NCI-H187 (cell line): ENCODE measurements at places on chromosomes 1 and 21.

GRCh38 chr1:175878775-175879174 lies 135.4 kb upstream of the TNR start:
- no peak for DNase-seq

DNA sequence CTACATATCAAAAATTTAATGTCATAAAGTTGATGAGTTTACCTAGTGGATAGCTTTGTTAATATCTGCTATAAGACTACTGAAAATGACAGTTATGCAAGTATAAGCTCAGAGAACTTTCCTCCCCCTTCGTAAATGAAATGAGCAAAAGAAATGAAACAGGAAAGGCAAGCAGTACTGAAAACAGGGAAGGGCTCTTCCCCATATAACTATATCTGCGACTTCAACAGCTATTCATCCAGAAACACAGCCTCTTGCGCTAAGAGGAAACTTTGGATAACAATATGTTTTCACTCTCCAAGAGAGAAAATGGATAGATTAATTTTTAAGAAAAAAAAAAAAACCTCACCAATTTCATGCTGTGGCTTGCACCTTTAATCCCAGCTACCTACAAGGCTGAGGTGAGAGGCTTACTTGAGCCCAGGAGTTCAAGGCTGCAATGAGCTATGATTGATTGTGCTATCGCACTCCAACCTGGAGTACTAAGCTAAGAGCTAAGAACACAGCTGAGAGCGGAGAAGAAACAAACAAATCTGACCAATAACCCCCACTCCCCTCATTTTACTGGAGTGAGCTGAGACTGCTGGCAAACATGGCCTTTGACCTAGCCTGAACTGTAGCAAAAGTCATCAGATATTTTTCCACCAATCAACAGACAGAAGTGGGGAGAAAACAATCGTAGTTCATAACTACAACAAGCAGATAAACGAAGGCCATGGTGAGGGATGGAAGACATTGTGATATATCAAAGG lies 29.0 kb downstream of the METTL18 start:
- DNase-seq = no peak

DNA sequence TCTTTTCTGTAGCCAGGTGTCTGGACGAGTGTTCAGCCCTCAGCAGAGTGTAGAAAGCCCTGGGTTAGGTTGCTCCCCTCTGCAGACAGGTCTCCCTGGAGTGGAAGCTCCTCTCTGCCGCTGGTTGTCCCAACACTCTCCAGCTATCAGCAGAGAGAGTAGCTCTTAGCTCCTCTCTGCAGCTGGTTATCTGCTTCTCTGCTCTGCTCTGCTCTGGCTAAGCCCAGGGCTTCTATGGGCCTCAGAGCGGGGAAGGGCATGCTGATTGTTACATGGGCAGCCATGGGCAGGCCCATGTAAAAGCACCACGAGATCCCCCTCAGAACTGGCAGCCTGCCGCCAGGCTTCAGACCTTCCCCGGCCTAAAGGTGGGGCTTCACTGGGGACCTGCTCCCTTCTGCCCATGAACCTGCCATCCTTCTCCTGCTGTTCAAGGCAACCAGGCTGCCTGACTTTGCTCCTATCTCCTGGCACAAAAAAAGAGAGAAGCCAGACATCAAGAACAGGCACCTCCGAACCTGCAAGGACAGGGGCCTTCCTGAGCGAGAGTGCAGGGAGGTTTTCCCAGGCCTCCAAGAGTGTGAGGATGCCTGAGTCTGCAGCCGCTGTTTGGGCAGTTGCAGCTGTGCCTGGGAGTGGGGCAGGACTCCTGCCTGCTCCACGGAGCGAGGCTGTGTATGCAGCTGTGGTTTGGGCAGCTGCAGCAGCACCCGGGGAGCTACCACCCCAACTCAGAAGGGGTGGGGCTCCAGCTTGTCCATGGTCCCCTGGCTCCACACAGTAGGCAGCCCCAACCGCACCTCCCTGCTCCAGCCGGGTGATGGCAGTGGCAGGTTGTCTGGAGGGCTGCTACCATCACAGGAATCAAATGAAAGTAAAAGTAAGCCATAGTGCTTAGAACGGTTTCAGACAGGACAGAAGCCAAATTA lies 973.7 kb downstream of the LTN1 start:
- DNase-seq = no peak

GRCh38 chr1:51058858-51059257 lies 43.2 kb upstream of the C1orf185 start:
- no peak for DNase-seq

DNA sequence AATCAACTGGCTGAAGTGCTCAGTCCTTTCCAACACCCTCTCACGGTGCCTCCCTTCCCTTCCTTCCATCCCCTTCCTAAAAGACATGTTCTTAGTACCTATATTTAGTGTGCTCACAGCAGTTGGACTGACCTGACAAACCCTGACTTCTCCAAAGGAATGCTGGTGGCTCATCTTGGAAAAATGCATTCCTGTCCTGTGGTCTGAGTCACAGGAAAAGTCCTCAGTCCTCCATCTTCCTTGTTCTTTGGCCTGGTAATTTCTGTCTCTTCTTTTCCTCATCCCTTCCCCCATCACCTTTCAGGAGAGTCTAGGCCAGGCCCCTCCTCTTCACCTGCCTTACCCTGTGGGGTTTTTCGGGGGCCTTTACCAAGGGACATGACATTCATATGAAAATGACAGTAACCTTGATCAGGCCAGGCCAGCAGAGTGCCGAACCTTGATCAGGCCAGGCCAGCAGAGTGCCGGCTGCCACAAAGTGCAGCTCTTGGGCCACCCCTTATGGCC lies 7.2 kb downstream of the ATP1B1 start:
- DNase-seq = no peak

GRCh38 chr21:38958323-38958705 lies 152.6 kb downstream of the ETS2 start:
- DNase-seq = no peak

GRCh38 chr21:17795146-17796036 lies 23.8 kb downstream of the C21orf91 start:
- DNase-seq = no peak

DNA sequence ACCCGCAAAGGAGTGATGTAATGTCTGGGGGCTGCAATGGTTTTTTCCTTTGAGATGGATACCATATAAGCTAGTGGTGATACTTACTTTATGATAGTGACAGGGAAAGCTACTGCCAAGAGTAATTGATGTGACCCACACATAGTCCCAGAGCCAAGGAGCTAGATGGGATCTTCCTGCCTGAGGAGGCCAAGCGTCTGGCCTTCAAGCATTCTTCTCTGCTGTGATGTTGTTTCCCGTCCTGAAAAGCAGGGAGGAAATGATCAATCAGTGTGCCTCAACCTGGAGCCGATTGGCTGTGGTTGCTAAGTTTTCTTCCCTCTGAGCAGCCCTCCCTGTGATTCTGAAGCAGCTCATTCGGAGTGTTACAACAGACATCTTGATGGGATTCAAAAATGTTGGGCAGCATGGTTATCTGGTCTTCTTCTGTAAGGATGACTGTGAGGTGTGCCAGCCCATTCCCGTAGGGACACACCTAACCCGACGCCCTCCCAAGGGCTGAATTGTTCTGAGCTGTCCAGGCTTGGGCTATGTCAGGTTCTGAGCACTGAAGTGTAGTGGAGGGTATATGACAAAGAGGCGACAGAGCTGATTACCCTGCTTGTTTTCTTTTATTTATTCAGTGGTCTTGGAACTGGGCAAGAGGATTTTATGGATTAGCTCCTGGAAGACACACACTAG lies 56.7 kb downstream of the UCK2 start:
- no peak for DNase-seq

- DNase-seq = no peak
Measured at GRCh38 chr21:39645331-39645730, 32.6 kb downstream of the B3GALT5 start.

GRCh38 chr1:28538286-28538685 lies 14.6 kb upstream of the TRNAU1AP start:
- no peak for DNase-seq

- no peak for DNase-seq
Measured at GRCh38 chr1:159009704-159010361, at the start of gene IFI16. Gene IFI16 (plus strand): TSS chr1:159009907. CDS start chr1:159014681, 4,774 bp downstream.

DNA sequence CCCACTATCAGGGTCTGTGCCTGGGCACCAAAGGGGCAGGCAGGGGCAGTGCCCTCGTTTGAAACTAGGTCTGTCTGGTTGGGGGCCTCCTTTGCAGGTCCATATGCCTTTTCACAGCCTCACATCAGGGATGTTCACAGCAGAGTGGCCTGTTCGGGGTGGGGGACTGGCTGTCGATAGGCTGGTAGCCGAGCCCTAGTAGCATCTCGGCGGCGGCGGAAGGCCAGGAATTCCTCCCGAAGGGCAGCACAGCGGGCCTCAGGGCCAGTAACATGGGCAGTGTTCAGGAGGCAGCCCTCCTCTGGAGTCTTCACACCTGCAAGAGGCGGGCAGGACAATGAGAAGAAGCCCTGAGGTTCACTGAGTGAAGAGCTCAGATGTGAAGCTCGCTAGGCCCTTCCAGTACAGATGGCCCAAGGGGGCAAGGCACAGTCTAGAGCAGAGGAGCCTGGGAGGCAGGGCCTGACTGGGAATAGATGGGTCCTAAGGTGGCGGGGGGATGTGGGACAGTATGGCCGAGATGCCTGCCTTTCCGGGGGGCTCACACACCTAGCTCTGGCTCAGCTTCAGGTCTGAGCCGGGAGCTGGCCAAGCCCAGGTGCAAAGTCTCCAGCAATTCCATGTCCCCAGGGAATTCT lies 2.0 kb upstream of the TAGLN2 start:
- DNase-seq = no peak

DNA sequence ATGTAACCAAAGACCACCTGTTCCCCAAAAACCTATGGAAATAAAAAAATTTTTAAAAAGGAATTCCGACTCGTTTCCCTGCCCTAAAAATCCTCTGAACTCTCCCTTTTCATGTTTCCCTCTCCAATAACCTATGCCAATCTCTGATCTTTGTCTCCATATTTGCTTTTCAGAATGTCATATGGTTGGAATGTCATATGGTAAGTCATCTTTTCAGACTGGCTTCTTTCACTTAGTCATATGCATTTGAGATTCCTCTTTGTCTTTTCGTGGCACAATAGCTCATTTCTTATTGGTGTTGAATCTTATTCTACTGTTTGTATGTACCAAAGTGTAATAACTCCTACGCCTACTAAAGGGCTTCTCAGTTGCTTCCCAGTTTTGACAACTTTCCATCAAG lies 117.5 kb downstream of the BACH1 start:
- no peak for DNase-seq

DNA sequence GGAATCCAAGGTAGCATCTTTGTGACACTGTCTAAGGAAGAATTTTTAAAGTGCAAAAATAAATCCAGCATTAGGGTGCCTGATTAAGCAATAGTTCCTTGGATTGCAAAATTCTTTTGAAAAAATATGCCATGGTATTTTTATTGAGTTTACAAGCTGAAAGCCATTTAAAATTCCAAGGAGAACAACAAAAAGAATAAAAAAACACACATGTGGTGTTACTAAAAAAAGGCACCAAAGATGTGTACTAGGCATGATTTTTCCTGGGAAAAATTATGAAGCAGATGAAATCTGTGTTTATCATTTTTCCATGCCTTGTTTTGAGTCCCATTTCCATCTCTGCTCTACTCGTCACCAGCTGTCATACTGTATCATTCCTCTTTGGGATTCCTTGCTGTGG lies 157.0 kb upstream of the ZNHIT6 start:
- no peak for DNase-seq

- DNase-seq = no peak
Measured at GRCh38 chr1:194908643-194909042, 1699.6 kb downstream of the KCNT2 start.

DNA sequence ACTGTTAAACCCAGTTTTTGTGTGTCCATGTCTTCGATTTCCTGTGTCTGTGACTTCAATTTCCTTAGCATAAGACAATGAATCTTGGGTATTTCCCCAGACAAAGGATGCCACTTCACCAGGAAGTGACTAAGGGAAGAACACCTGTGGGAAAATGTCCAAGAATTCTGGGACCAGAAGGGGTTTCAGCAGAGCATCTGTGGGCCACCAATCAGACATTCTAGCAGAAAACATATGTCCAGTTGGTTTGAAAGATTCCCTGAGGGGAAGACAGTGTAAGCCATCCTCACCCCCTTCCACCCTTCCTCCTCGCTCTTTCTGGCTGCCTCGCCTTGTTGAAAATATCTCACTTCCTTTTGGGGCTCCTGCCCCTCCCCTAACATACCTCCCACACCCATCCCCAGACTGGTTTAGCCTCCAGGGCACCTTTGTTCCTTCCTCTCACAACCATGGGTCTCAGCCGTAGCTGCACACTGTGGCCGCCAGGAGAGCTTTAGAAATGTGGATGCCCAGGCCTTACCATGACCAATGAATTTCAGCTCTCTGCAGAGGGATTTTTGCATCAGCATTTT lies 25.5 kb upstream of the IFNAR1 start:
- no peak for DNase-seq

- no peak for DNase-seq
Measured at GRCh38 chr1:68308034-68308433, 75.7 kb upstream of the WLS start.

DNA sequence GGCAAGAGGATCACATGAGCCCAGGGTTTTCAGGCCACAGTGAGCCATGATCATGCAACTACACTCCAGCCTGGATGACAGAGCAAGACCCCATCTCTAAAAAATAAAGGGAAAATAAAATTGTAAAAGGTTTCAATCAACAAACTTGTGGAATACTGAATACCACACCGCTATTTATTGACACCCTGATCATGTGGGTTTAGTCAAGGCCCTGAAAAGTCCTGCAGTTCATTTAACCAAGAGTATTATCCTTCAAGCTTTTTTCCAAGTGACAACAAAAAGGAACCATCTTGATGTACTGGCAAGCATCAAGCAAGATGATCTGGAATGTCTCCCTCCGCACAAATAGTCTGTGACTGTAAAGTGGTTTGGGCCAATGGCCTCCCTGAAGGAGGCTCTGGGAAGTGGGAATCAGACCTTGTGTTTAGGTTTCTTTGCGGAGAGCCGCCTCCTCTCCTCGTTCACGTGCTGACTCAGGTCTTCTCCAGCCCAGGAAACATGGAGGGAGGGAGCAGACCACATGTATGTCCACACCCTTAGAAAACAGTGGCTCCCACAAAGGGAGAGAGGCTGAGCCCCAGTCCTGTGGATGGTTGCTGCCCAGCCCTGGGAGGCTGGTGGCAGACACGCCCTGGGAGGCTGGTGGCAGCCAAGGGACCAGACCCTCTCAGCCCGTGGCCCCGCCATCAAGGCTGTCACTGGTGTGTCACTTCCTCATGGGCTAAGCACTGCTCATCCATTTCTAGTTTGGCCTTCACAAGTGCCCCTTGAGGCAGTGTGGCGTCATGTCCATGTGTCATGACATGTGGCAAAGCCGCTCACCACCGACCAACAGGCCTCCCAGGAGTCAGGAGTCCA lies 56.7 kb downstream of the RIPK4 start:
- no peak for DNase-seq
